CD4-positive, alpha-beta T cell treated with Interleukin-17A for 1 hour (primary cell): ENCODE measurements at places on chromosomes 5 and 9.

DNA sequence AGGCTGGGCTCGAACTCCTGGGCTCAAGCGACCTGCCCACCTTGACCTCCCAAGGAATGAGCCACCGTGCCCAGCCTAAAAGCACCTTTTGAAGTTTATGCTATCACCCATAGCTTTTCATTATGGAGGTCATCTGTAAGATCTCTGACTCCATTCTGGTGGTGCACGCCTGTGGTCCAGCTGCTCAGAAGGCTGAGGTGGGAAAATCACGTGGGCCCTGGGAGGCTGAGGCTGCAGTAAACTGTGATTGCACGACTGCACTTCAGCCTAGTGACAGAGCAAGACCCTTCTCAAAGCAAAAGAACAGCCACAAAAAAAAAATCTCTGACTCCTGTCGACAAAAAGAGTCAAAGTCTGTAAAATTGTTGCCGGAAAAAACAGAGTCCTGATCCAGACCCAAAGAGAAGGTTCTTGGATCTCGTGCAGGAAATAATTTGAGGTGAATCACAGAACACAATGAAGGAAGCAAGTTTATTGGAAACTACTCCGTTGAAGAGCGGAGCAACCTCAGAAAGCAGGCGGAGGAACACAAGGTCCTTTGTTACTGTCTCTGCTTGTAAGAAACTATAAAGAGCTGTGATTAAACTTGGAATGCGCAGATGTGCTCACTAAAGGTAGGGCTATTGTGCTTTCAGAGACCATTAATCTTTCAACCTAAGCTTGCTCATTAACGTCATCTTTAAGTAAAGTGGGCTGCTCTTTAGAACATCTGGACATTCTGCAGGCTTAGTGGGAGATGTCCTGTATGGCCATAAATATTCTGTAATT lies 2.0 kb upstream of the HAUS6 start:
- DNase-seq = no peak

DNA sequence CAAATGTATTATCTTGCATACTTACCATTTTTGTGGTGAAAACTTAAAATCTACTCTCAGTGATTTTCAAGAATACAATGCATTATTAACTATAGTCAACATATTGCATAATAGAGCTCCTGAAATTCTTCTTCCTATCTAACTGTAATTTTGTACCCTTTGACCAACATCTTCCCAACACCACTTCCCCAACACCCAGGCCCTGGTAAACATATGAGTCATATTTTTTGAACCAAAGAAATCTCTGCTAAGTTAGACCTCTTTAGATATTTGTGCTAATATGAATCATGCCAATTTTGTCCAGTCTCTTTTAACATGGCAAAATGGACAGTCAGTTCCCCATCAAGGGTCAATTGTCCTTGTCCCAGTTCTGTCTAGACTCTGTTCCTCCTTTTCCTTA lies 18.5 kb upstream of the RGS7BP start:
- no peak for DNase-seq

DNA sequence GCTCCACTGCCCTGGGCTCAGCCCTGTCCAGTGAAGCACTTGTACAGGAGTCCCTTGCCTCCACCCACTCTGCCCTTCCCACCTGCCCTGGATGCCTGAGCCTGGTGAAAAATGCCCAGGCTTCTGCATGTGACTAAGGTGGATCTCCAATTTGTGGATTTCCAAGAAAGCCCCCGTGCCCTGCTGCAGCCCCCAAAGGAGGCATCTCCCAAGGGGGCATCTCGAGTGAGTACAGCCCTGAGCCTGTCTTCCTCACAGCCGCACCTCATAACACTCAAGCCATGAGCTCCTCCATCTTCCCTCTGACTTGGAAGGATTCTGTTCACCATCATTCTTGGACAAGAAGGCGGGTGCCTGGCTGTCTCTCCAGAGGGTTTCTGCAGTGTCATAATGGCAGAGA lies 158.0 kb upstream of the PPP1R26 start:
- no peak for DNase-seq

DNA sequence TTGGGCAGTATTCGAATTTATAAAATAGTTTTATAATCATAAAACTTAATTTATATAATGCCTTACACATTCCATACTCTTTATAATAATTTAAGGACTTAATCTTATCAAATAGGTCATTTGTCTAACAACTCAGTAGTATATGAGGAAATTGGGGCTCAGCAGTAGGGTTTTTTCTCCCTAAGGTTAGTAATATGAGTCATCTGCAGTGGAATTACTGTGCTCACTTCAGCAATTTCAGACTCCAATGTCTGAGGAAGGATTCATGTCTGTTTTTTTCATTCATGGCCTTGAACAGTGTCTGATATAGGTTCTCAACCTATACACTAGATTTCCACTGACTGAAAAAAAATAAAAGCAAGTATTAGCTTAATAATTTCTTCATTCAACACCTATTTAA lies 7.4 kb downstream of the DMRTA1 start:
- no peak for DNase-seq

GRCh38 chr5:124337996-124338395 lies 408.4 kb downstream of the ZNF608 start:
- DNase-seq = no peak

DNA sequence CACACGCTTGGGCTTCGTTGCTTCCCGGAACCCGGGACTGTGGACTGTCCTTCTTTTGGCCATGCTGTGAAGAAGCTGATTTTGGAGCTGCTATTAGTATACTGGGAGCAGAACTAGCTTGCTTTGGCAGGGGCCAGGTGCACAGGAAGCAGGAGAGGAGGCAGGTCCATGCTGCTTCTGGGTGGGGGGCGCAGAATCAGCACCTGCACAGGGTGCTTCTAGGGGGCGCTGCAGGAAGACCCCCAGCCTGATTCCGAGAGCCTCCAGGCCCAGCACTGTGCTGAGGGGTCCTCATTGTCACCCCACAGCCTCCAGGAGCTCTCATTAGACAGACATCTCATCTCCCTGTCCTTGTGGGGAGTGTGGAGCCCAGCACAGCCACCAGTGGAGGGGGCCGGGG lies 252.6 kb upstream of the IRX4 start:
- DNase-seq = no peak

GRCh38 chr5:72070529-72070928 lies 36.7 kb upstream of the MAP1B start:
- no peak for DNase-seq

GRCh38 chr5:74206579-74207550 lies 433.7 kb downstream of the ENC1 start:
- no peak for DNase-seq

DNA sequence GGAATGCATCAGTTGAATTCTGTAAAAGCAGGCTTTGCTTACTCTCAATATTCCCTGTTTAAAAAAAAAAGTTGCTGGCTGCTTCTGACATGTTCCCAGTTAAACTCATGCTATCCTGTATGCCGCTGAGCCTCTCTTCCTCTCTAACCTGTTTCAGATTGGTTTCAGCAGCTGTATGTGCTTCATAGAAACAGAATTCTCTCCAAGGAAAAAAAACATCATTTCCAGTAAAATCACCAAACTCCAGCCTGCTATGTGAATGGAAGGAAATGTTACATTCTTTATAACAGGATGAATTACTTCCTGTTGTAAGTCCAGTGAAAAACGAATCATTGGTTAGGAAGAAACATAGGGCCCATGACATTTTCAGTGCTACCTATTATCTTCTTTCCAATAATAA lies 25.7 kb upstream of the KCNV2 start:
- DNase-seq = no peak

GRCh38 chr9:18393340-18394130 lies 80.4 kb upstream of the ADAMTSL1 start:
- no peak for DNase-seq

DNA sequence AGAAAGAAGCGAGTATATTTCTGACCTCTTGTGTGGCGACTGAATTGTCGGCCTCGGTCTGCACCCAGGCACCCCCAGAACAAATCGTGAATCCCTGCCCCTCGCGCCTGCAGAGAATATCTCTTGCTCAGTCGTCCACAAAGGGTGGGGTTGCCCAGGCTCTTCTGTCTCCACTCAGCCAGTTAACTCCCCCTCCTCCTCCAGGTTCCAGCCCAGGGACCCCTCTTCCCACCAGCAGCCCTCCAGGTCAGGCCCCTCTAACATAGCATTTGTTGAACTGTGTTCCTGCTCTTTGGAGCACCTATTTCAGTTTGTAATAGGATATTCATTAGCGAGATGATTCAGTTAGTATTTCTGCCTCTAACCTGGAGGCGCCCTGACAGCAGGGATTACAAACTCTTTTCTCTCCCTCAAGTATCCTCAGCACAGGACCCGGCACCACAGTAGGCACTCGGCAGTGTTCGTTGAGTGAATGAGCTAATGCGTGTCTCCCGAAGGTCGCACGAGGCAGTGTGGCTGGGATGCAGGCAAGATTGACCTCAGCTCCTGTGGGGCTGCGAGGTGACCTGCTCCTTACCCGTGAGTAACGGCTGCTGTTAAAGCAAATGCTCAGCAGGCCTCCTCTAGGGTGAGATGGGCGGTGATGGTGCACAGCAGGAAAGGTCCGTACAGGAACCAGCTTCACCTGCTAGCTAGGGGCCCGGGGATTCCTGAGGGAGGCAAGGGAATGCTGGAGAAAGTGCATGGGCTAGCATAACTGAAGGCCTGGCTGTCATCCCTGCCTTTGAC lies 25.8 kb downstream of the ZBTB34 start:
- DNase-seq = no peak

GRCh38 chr5:11619339-11620024 lies 284.8 kb downstream of the CTNND2 start:
- DNase-seq = no peak

DNA sequence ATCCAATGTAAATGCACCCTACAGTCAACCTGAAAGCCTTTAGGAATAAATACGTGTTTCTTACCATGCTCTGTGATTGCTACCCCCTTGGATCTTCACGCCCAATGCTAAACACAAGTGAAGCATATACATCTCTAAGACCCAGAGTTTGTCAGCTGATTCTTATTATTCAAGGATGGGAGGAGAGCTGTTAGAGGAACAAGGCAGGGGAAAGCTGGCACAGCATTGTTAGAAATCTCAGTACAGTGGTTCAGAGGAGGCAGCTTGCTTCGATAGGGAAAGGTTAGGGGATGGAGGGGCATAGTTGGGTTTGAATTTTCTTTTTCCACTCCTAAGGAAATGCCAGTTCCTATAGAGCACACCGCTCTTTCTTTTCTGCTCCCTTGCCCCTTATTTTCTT lies 16.7 kb upstream of the TAF11L2 start:
- DNase-seq = no peak

DNA sequence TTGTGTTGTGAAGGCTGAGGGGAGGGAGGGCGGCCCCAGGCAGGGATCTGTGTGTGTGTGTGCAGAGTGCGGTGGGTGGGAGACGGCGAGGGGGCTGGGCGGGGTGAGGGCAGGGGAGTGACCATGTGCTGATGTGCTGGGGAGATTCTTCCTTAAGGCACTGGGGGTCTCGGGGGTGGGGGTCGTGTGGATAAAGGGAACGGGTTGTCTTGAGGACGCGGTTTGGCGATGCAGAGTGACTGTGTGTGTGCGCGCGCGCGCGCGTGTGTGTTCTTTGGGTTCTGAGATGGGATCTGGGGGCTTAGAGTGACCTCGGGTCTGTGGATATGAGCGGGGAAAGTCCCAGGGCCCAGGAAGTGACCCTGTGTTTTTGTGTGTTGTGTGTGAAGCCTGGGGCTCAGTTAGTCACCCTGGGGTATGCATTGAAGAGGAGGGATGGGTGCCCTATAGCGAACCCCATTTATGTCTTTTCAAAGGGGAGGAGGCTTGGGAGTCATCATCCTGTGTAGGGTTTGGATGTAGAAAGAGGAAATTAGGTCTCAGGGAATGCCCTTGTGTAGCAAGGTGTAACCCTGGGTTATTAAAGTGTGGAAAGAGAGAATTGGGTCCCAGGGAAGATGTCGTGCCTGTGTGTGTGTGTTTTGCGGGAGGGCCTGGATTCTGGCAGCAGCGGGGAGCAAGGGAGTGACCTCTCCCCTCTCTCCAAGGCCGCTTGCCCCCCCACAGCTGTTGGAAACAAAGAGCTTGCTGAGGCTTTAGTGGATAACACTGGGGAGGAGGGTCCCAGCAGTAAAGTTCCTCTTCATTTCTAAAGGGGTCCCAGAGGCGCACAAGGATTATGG lies 1.4 kb downstream of the TMEFF1 start:
- DNase-seq = no peak

DNA sequence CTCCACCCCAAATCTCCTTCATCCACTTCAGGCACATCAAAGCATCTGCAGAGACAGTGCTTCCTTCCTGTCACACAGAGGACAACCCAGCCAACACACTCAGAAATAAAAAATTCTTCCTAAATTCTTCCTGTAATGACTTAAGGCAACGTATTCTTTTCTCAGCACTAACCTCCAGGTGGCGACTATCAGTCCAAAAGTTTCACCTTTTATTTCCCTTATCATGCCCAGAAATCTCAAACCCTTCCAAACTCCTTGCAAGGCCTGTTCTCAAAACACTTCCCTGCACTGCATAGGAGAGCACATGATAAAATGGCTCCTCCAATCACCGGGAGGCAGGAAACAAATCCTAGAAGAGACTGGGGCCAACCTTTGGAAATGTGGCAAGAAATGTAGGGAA lies 35.1 kb downstream of the SLIT3 start:
- DNase-seq = no peak

- DNase-seq = no peak
These were observed 7.5 kb upstream of the GPX3 start for GRCh38 chr5:151012862-151013261.

- DNase-seq = no peak
These were observed 130.7 kb downstream of the EDIL3 start for GRCh38 chr5:84253946-84254345.

- DNase-seq = no peak
These were observed 5.4 kb upstream of the PCDHA1 start for GRCh38 chr5:140780512-140780911.

GRCh38 chr9:76618762-76619161 lies 145.5 kb upstream of the PCA3 start:
- no peak for DNase-seq

- DNase-seq = no peak
These were observed 75.6 kb downstream of the ST8SIA4 start for GRCh38 chr5:100827481-100827889.

DNA sequence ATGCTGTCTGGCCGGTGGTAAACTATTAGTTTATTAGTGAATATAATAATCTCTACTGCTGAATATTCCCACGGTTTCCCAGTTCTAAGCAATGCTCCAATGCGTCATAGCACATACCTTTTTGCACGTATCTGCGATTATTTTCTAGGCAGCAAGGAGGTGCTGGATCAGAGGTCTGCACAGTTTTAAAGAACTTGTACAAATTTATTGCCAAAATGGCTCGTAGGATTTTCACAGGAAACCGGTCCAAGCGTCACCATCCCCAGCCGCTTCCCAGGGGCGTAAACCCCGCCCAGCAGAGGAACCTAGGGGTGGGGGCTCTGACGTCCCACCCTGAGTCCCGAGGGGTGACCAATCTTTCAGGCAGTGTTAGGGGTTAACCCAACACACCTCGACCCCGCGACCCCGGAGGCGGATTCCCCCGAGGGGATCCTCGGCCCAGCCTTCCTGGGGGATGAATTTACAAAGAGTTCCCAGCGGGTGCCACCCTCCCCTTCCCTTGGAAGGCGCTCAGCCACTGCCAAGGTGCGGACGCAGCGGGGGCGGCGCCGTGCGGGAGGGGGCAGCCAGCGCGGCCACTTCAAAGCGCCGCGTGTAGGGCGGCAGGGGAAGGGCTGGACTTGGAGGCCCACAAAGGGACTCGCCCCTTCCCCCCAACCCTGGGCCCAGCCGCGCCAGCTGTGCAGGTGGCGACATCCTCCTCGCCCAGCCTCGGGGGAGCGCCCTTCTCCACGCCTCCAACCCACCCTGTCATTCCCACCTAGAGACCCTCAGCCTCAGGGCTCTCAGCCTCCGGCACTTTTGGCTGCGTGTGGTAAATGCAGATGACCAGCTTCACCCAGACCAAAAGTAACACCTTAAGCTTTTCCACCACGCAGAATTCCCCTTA lies 43.5 kb upstream of the TCF7 start:
- DNase-seq = peak; percentile 35
